Regular cardiac myocyte (primary cell): ENCODE measurements at places on chromosomes 6 and 20. TPM values are rescaled to one million over a fixed set of nuclear protein-coding genes. Genes with fewer than 3 reads are reported as not detected.

The RPL10A gene
- 2,091 and 2,203 TPM in 2 replicates for total RNA-seq

The FOXC1 gene
- 2.3 and 2.8 TPM in 2 replicates for total RNA-seq

The IPCEF1 gene
- under 0.01 TPM in 1 of 2 replicates, not detected in the other for total RNA-seq

The WFDC9 gene
- not detected in 2 replicates for total RNA-seq

The ADGRF4 gene
- total RNA-seq: 0.19 and 0.28 TPM in 2 replicates

The EGFL8 gene
- 0.58 and 1.4 TPM in 2 replicates for total RNA-seq
